ENCODE measurements at places on chromosomes 2 and 18.

DNA sequence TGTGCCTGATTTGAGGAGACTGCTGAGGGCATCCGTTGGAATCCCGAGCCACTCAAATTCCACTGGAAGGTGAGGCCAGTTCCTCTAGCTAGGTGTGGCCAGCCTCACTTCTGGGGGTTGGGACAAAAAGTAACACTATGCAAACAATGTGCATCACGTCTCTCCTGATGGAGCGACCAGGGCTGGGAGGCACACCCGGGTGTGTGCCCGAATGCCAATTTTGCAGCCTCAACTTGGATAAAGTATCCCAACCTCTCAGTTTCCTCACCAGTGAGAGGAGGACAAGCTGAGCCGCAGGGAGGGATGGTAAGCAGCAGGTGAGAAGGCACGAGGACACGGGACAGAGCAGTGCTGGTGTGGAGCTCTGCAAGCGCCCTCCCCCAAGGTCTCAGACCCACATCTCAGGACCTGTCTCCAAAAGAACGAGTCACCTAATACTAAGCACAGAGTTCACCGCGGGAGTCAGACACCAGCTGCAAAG is 218.3 kb downstream of the HAUS1 start:
- DNase-seq, result no peak

DNA sequence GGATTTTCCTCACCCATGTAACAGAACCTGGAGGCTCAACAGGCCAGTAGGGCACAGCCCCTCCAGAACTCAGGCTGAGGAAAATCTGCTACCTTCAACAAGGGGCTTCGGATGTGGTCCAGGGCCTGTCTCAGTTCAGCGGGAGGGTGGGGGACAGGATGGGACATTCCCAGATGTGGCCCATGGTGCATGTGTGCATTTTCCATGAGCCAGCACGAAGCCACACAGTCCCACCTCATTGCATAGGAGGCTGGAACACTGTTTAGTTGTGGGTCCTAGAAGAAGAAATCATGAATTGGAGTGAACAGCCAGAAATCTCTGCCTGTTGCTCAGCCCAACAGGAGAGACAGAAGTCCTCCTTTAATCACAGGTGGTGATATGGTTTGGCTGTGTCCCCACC is 469.6 kb upstream of the MYT1L start:
- DNase-seq, result no peak

DNA sequence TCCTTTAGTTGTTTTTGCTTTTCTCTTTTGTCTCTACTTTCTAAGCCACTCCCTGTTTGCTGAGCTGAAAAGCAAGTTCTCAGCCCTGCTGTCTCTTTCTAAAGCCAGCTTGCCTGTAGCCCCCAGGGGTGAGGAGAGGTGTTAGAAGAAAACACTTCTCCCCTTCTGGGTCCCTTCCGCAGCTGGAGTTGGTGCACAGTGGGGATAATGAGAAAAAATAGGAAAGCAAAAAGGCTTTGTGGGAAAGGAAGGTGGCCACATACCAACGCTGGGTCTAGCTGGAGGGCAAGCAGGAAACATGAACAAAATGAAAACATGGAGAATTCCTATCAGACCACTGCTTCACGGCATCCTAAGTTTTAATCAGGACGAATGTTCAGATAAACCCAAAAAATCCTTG is 15.5 kb upstream of the SLC20A1 start:
- no peak for DNase-seq

- DNase-seq, result no peak
Observed at GRCh38 chr2:119424284-119425118, 7.2 kb upstream of the TMEM37 start.

GRCh38 chr2:217683106-217683870 is 319.5 kb downstream of the TNS1 start:
- DNase-seq, result no peak

GRCh38 chr2:24831221-24832072 is 38.2 kb downstream of the CENPO start:
- DNase-seq, result no peak

DNA sequence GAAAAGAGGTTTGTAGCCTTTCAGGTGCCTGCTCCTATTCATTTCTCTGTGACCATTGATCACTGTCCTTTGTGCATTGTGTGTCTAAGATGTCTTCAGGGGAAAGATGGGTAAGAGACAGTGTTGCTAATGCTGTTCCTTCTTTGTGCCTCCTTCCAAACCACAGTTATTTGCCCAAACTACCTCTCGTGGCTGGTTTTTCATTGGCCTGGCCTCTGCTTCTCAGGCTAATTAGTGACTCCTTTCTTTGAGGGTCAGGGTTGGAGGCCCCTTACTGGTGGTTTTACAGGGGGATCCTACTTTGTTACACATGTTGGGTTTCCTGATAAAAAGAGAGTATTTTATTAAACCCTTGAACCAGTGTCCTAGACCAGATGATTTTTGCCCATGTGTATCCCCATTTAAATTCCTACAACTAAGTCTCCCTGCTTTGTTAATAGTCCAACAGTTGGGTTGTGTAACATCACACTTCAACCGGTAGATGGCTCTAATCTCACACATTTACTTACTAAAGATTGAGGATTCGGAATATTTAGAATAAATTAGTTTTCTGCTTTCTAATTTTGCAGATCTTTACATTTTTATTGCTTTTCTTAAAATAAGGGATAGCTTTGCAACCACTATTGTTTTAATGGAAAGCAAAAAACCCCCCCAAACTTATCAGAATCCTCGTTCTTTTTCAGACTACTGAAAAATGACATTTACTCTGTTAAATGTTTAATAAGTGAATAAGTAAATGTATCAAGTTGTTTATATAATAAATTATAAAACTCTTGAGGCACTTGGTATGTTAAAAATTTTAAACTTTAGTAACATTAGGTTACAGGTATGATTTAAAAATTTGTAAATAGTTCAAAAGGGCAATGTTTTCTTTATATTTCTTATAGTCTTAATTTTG is 2.4 kb downstream of the MARS2 start:
- no peak for DNase-seq

GRCh38 chr2:26507088-26507487 is 29.2 kb upstream of the OTOF start:
- DNase-seq, result no peak

DNA sequence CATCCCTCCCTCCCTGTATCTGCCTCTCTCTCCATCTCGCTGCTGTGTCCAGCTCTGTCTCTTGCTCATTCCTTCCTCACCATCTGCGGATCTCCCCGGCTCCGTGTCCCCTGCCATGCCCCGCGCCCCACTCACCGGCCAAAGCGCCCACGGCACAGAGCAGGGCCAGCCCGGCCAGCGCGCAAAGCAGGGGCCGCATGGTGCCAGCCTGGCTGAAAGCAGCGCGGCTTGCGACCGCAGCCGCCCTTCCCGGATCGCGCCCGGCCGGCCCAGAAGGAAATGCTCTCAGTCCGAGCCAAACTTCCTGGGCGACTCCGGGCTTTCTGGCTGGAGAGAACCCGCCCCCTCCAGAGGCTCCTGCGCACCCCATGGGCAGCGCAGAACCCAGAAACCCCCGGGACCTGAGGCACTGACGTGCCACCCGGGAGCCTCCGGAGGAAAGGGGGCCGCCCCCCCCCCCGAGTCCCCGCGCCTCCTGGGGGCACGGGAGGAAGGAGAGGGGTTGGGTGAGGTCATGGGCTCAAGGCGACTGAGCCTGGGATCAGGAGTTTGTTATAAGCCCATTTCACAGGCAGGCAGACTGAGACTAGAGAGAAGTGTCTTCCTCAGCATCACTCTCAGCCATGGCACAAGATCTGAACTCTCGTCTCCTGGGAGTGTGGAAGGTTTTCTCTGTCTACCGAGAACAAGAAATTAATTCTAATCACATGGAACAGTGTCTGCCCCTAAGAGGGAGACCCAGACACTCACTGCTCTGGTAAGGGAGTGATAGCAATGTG is 45.2 kb upstream of the RAB6C start:
- DNase-seq, result no peak

DNA sequence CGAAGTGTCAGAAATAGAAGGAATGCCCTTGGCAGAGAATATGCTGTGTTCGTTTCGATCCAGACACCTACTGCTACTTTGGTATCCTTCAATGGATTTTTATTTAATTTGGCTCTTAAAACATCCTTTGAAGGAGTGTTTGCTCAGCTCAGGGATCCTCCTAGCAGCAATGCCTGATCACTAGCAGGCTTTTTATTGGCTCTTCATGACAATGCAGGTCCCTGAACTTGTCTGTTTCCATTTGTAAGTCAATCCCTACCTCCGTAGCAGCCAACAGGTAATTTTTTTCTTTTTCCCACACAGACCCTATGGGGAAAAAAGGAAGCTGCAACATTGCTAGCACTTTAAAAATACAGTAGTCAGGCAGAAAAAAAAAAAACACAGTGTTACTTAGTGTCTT is 366.2 kb upstream of the LRRTM1 start:
- no peak for DNase-seq

- DNase-seq, result no peak
Observed at GRCh38 chr2:119520696-119521432, 3.4 kb downstream of the SCTR start.

GRCh38 chr2:122710049-122710448 is 954.6 kb downstream of the TSN start:
- DNase-seq, result no peak

DNA sequence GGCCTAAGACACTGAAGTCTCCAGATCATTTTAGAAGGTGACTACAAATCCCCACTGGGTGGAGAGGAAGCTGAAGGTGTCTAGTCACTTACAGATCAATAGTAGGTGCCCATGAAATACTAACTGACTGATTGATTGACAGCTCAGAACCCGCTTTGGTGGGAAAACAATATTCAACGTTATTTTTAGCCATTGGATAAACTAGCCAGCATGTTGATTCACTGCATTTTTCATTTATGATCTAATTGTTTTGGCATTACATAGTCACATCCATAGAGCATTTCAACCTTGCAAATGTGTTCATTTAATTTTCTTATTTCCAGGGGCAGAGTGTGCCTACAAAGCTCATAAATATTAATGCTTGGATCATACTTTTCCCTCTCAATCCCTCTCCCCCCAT is 162.3 kb downstream of the MREG start:
- no peak for DNase-seq

- no peak for DNase-seq
Observed at GRCh38 chr18:46609048-46609447, 48.0 kb downstream of the LOXHD1 start.

DNA sequence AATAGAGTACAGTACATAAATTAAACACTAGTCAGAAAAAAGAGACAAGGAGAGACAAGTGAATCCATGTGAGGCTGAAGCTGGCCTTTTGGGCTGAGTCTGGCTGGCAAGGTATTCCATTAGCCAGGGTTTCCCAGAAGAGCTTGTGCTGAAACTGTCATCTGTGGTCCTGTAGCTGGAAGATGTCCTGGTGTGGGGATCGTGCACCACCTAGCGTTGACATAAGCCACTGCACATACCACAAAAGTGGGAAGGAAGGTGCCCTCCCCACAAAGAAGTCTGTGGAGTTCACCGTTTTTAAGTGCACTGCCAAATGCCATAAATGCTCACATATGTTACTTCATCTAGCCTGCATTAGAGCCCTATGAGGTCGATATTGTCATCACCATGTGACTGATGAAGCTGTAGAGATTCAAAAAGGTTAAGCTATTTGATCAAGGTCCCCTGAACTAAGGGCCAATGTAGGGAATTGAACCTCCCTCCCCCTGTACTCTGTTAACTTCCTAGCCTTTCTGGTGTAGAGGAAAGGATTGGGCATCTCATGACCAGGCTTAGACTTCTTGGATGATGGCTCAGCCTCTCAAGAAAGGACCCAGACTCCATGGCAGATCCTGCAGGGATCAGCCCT is 31.9 kb upstream of the GALNT14 start:
- no peak for DNase-seq

DNA sequence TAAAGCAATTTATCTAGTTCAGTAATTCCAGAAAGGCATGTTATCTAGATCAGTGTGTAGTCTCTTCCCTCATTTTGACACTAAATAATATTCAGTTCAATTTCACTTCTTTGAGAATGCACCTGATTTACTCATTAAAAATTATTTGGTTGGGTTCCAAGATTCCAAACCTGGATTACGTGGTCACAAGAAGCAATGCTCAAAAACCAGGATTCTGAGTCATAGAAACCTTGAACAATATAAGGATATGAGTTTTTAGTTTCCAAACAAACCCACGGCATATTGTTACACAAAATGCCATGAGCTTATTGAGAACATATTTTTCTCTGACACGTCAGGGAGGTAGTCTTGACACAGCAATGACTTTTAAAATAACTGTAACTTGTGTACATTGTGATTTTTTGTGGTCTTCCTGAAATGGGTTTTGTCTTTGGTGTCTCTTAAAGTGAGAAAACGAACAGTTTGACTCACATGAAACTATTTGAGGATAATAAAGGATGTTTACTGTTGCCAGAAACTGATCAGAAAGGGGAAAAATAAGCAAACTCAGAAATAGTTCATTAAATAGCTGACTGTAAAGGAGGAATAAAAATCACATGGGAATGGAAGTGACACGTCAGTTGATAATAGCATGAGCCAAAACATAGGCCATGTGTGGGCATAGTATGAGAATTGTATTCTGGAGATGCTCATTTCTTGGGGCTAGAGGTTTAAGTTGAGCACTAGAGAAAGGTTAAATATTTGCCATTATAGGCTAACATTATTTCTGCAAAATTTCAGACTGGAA is 617.7 kb upstream of the CDH2 start:
- peak; percentile 98 for DNase-seq

DNA sequence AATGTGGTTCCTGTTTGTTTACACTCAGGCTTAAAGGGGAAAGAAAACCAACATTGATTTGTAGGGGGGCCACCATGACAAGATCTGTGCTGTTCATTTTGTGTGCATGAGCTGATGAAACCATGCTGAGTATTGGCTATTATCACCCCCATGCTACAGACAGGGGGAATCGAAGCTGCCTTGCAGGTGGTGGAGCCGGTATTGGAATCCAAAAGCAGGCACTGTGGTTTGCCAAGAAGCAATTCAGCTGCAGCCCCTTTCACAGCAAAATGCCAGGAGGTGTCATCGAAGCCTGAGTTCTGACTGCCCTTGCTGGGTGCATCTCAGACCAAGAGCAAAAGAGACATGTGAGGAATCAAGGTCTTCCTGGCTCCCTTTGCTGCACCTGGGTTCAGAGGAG is 221.9 kb downstream of the UXS1 start:
- no peak for DNase-seq

- peak; percentile 72 for DNase-seq
Observed at GRCh38 chr18:62881509-62882016, 166.2 kb downstream of the PHLPP1 start.

DNA sequence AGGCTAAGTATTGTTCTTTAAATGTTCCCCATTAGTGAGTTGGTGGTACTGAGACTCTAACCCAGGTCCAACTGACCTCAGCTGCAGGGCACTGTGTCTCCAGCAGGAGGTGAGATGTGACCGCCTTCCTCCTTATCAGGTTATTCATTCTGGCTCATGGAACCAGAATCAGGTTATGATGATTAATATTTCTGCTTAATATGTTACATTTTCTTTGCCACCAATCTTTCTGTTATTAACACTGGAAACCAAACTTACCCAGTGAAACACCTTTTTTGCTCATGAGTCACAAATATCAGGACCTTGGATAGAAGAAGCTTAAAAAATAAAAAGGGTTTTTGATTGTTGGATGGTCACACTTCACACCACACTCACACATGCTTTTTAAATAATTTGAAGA is 85.4 kb downstream of the DPP4 start:
- no peak for DNase-seq

All from glomerular endothelial cell (primary cell).